ENCODE measurements at places on chromosomes 7 and 10. TPM values are rescaled to one million over a fixed set of nuclear protein-coding genes. Genes with fewer than 3 reads are reported as not detected.

The PHKG1 gene
- 2.8 TPM for total RNA-seq

GRCh38 chr7:140417456-140418155 is 13.7 kb downstream of the RAB19 start:
- no peaks in the 10 kb centered on the region for H3K36me3 ChIP-seq
- H3K4me3 ChIP-seq = no peak overlapping the region

DNA sequence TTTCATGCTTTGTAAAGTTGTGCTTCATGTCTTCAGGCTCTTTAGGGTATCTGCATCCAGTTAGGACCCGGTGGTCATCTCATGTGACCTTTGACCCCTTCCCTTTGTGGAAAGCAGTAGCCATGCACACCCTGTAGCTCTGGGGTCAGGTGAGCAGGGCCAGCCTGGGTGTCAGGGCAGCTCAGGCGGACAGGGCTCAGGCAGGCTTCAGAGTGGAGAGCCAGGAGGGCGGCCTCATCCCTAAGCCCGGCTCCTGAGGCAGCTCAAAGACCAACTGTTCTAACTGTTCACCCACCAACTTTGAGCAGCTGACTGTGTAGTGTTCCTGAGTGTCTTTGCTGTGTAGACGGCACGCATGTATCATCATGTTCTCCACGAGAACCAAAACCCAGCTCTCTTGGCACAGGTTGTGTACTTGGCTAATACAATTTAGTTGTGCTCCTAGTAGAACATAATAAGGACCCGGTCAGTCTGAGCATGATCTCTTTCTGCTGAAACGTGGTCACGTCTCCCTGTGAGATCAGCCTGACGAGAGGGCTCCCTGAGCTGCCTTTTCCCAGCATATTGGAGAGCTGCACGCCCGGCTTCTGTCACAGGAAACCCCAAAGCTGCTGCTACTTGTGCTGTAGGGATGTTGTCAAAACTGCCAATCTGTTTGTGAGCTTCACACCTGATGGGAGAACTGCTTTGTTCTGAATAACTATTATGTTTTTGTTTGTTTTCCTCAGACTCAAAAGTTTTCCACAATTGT is 30.0 kb downstream of the EEPD1 start:
- no peaks in the 10 kb centered on the region for H3K27me3 ChIP-seq
- H3K4me3 ChIP-seq = no peak overlapping the region
- peaks cover 10% of the 10 kb centered on the region for H3K4me1 ChIP-seq
- no peaks in the 10 kb centered on the region for H3K36me3 ChIP-seq
- DNase-seq = no peak
- H3K27ac ChIP-seq = peak overlapping the region; percentile 6

GRCh38 chr7:141645188-141645587 is 56.8 kb downstream of the DENND11 start:
- H3K36me3 ChIP-seq = no peaks in the 10 kb centered on the region
- H3K4me3 ChIP-seq = no peak overlapping the region
- no peak overlapping the region for H3K27ac ChIP-seq
- no peaks in the 10 kb centered on the region for H3K27me3 ChIP-seq
- DNase-seq = no peak
- peaks cover 6% of the 10 kb centered on the region for H3K4me1 ChIP-seq

GRCh38 chr7:10315881-10316280 is 657.8 kb upstream of the PHF14 start:
- H3K36me3 ChIP-seq = no peaks in the 10 kb centered on the region
- H3K27ac ChIP-seq = no peak overlapping the region
- H3K4me1 ChIP-seq = no peaks in the 10 kb centered on the region
